DMS79 (cell line): ENCODE measurements at places on chromosomes 7 and 10.

DNA sequence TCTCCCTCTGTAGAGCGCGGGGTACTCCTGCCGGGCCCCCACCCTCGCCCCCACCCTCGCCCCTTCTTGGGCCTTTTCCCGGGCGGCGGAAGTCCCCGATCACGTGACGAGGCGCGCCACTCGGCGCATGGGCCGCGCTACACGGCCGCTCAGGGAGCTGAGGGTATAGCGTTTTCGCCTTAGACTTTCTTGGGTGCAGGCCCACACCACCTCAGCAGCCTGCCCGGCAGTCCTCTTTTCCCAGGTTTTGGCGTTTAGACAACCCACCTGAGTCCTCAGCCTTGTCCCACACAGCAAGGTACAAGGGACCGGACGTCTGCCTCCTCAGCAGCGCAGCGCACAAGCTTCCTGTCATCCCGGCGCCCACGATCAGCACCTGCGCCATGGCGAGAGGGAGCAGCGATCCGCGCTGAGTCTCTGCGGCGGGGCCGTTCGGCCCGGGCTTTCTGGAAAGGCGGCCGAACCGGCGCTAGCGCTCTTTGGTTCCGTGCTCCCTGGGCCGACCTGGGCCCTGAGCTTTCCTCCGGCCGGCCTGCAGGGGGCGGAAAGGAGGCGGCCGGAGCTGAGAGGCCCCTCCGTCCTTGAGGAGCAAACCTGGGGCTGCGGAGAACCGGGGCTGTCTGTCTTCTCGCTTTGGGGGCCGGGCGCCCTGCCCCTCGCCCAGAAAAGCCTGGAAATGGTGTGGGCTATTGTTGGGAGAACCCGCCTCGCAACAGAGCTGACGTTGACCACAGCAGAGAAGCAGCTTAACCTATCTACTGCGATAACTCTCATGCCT is at the start of gene RNLS:
RNLS (minus strand) TSS at position 513 of the 778 bp plus-strand sequence.
- DNase-seq, result no peak

- DNase-seq, result peak; percentile 69
Observed at GRCh38 chr7:149771720-149772240, 1.6 kb downstream of the ZNF467 start.

GRCh38 chr7:139820089-139820488 is 9.0 kb upstream of the TBXAS1 start:
- DNase-seq, result no peak

DNA sequence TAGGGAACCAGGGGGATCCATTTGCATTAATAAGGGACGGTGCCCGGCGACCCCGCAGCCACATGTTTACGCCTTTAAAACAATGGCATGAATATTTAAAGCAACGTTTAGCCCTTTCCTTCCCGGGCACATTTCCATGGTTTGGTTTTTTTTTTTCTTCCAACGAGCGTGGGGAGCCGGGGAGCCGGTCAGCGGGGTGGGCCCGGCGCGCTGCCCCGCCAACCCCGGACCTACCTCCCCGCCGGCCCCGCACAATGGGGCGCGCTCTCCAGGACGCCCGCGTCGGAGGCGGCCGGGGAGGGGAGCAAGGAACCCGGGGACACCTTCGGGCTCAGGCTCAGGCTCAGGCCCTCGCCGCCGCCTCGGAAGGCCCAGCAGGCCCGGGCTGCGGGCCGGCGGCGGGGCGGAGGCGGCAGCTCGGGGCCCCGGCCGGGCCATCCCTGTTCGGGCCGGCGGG is 1.0 kb downstream of the SEPHS1 start:
- no peak for DNase-seq

- no peak for DNase-seq
Observed at GRCh38 chr10:106978756-106979155, 185.8 kb downstream of the SORCS1 start.

DNA sequence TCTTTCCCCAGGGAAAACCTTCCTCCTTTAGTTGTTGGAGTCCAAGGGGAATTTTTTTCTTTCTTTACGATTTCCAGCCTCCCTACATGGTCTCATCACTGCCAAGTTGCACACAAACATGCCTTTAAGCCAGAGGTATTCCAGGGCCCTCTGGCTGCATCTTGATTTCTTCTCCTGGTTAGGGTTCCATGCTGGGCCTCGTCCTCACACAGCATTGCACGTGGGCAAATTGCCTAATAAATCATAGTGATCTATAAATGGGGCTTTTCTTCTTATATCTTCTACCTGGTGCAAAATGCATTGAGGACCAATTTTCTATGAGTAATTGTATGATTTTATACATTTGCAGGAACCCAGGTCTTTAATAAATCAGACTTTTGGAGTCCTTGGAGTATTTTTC is 284.2 kb downstream of the C7orf25 start:
- no peak for DNase-seq
